Activated T-helper 2 cell treated with anti-CD3 and anti-CD28 coated beads, Interferon-gamma antibody, Interleukin-2, Interleukin-4, amounts not matched to agents 10 μg/mL and 5 μg/mL and 100 μg/mL, durations not matched to agents 14 hours and 24 hours and 36 hours (primary cell): ENCODE measurements at places on chromosomes 16 and 17. TPM values are rescaled to one million over a fixed set of nuclear protein-coding genes. Genes with fewer than 3 reads are reported as not detected.

The GALR2 gene
- 10.7 and 14.5 TPM in 2 replicates for total RNA-seq

The CMTM1 gene
- total RNA-seq: 9.1 and 10.7 TPM in 2 replicates

DNA sequence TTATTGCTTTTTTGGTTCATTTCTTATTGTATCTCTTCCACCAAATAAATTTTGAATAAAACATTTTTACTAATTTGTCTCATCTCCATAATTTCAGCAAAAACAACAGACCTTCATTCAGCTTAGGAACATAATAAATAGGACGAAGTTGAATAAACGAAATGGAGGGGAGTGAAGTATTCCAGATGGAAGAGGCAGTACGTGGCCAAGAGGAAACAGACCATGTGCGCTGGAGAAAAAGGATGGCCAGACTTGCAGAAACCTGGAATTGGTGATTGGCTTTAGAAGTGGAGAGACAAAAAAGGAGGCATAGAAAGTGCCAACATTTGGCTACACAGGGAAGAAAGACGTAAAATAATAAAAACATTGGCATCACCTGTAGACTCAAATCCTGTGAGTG lies 113.5 kb downstream of the USP22 start:
- DNase-seq: no peak

DNA sequence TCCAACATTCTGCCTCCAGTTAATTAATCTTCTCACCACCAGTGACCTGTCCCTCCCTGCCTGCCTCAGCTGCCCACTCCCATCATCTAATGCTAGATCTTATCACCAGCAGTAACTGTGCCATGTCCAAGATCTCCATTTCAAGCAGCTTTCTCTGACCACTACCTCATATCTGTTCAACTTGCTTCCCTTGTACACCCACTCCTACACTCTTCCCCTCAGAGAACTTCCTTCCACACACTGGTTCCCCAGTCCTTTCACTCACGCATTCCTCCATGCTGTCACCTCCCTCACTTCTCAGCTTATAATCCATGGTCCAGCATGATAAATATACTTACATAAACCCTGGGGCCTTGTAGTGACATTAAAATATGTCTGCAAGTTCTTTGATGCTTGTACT lies 31.8 kb upstream of the DYNLL2 start:
- DNase-seq: no peak
